ENCODE measurements at places on chromosomes 4 and X.

GRCh38 chr4:138961664-138962063, 53.9 kb upstream of the NOCT start:
- DNase-seq: no peak

GRCh38 chr4:153757407-153757806, 2.4 kb downstream of the RNF175 start:
- no peak for DNase-seq

GRCh38 chrX:10722851-10723250, 102.5 kb upstream of the MID1 start:
- DNase-seq: no peak

DNA sequence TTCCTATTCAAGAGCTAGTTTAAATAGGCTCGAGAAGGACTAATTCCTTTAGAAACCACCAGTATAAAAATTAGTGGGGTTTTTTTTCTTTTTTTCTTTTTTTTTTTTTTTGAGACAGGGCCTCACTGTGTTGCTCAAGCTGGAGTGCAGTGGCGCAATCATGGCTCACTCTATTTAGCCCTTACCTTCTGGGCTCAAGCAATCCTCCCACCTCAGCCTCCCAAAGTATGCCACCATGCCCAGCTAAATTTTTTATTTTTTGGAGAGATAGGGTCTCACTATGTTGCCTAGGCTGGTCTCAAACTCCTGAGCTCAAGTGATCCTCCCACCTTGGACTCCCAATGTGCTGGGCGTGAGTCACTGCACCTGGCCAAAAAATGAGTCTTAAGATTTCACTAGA, 52.8 kb downstream of the APOO start:
- DNase-seq: no peak

DNA sequence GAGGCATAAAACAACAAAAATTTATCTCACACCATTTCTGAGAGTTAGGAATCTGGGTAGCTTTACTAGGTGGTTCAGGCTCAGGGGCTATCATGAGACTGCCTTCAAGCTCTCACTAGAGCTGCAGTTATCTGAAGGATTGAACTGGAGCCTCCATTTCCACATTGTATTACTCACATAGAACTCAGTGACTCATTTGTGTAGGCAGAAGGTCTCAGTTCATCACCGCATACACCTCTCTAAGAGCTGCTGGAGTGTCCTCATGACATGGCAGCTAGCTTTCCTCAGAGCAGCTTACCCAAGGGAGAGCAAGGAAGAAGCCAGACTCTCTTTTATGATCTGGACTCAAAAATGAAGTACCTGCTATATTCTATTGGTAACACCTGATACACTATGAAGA, 389.2 kb downstream of the IQCM start:
- no peak for DNase-seq

DNA sequence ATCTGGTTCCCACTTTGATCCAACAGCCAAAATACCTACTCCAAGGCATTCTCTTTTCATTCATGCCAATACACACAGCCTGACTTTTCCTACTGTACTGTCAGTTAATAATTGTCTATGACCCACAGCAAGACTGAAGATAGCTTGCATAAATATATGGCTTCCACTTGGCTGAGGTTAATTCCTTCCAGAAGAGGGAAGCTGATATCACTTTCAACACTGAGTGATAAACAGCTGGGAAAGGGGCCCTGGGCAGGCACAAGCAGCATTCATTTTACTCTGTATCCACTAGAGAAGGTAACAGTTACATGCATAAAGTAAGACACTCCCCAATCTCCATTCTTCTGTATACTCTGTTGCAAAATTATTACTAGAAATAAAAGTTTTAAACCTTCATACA, 200.2 kb upstream of the UGT8 start:
- DNase-seq: no peak

DNA sequence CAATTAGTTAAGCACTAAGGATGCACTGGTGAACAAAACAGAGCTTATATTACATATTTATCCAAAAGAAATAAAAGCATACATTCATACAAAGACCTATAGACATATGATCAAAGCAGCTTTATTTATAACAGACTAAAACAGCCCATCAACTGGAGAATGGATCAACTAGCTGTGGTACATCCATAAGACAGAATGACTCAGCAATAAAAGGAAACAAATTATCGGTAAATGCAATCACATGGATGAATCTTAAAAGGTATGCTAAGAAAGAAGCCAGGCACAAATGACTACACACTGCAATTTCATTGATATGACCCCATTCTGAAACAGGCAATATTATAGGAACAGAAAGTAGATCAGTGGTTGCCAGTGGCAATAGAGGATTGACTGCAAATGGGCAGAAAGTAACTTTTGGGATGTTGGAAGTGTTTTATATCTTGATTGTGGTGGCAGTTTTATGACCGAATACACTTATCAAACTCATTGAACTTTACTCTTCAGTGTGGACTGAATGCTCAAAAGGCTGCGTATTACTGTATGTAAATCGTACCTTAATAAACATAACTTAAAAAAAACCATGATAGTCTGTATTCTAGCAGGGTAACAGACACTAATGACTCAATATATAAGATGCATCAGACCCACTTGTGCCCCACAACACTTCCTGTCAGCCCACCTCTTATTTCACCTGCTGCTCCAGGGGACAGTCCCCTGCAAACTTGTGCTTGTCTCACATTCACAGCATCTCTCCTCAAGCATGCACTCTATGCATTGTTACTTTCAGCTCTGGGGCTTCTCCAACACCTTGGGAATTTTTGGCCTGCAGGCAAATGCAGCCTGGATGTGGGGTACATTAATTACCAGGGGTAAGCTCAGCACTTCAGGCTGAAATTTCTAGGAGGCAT, 59.1 kb downstream of the MID1IP1 start:
- no peak for DNase-seq
